ENCODE measurements at places on chromosomes 16 and 17.
A peak's percentile ranks its signal among the peaks of the same experiment; 100 is the strongest.

GRCh38 chr16:19898166-19898565 lies 13.5 kb upstream of the GPRC5B start:
- no peak for DNase-seq

GRCh38 chr16:66608241-66609138 lies 4.0 kb downstream of the CMTM3 start:
- DNase-seq, result peak; percentile 74

- DNase-seq, result no peak
Measured at GRCh38 chr17:39082482-39082881, 69.0 kb downstream of the PLXDC1 start.

DNA sequence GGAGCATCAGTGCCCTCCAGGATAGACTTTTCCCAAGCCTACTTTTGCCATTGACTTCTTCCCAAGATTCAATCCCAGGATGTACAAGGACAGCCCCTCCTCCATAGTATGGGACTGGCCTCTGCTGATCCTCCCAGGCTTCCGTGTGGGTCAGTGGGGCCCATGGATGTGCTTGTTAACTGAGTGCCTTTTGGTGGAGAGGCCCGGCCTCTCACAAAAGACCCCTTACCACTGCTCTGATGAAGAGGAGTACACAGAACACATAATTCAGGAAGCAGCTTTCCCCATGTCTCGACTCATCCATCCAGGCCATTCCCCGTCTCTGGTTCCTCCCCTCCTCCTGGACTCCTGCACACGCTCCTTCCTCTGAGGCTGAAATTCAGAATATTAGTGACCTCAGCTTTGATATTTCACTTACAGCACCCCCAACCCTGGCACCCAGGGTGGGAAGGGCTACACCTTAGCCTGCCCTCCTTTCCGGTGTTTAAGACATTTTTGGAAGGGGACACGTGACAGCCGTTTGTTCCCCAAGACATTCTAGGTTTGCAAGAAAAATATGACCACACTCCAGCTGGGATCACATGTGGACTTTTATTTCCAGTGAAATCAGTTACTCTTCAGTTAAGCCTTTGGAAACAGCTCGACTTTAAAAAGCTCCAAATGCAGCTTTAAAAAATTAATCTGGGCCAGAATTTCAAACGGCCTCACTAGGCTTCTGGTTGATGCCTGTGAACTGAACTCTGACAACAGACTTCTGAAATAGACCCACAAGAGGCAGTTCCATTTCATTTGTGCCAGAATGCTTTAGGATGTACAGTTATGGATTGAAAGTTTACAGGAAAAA lies 9.7 kb upstream of the CYLD start:
- DNase-seq, result no peak
